ENCODE measurements at places on chromosomes 4 and X.

DNA sequence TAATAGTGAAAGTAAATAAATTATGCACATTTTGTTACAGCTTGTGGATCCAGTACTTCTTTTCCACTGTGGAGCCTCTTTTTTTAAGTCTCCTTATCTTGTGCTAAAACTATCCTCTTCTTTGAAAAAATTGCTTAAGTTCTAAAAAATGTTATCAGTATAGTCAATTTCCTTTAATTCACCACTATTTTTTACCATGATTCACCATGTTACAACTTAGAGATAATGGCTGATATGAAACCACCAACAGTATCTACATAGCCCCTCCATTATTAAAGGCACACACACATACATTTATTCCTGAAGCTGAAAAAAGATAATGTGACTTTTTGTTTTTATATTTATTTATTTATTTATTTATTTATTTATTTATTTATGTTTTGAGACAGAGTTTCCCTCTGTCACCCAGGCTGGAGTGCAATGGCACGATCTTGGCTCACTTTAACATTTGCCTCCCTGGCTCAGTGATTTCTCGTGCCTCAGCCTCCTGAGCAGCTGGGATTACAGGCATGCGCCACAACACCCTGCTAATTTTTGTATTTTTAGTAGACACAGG, 243.2 kb downstream of the SPOCK3 start:
- no peak for DNase-seq

DNA sequence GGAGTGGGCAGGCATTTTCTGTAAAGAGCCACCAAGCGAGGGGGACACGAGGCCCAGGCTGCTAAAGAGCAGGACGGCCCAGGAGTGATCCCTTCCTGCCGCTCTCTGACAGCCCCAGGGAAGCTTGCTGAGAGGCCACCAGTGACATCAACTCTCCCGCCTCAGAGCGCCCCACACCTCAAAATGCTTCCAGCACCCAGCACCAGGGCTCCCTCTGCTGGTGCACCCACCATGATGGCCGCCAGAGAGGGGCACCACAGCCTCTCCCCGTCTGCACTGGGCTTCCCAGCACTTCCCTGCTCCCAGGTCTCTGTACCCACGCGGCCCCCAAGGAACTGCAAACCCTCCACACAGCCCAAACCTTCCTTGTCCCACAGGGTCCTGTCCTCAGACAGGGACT, 40.4 kb downstream of the GAK start:
- DNase-seq = no peak

GRCh38 chrX:47187106-47187677, 6.4 kb upstream of the UBA1 start:
- DNase-seq = no peak

DNA sequence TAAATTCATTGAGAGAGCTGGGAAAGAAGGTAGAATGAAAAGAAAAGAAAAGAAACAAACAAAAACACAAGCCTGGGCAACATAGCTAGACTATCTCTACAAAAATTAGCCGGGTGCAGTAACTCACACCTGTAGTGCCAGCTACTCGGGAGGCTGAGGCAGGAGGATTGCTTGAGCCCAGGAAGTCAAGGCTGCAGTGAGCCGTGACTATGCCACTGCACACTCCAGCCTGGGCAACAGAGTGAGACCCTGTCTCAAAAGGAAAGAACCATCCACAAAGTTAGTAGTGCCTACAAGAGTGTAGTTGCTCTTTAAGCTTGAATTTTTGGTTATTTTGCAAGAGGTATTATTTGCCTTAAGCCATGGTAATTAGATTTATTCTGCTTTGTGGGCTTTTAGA, 157.7 kb downstream of the CBR4 start:
- no peak for DNase-seq

DNA sequence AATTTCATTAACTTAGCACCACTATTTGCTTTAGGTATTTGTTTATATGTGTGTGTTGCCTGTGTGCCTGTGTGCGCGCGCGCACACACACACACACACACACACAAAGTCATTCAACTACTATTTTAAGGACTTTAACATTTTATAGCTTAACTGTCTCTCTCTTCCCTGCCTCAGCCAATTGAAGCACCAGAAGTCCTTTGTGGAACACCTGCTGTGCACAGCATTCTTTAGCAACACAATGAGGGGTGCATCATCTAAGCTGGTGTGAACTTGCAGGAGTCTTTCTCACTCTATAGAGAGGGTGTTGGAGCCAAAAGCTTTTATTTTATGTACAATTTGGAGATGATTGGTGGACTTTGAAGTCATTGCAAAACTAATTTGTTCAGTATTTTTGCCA, 31.3 kb downstream of the SLIT2 start:
- DNase-seq = no peak

DNA sequence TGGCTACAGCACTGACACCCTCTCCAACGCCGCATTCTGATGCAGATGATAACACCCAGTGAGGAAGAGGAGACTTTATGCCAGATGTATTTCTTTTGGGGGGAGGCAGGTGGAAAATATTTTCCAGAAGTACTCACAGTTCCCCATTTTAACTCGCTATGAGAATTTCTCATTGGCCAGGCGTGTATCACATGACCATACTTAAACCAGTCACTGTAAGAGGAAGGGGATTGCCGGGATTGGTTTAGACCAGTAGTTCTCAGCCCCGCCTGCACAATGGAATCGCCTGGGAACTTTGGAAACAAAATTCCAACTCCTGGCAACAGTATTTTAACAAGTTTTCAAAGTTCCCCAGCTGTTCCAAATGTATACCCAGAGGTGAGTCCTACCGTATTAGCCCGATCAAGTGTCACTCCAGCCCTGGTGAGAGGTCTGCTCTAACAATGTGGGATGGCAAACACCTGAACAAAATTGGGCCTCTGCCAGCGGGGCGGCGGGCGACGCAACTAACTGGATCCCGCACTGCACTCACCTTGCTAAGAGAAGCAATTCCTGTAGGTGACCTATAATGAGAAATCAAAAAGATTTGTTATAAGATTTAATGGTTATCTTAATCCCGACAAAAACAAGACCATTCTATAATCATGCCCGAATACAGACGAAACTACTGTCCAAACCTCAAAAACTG, 2.9 kb upstream of the MSL3 start:
- DNase-seq = no peak

Measured in urinary bladder (tissue), 4 donors.